ENCODE measurements at places on chromosomes 1 and 21.

DNA sequence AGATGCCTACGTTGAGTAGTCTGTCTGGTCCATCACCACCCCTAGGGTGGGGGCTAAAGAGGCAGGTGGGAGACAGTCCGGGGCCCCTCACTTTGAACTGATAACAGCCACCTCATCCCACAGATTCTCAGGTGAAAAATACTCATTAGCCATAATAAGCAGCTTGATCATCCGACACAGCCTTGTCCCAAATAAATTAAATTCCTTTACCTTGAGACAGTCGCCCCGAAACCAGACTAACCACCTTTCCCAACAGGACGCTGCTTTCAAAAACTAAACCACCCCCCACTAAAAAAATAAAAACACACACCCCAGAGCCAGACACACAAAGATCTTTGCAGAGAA lies 103.3 kb downstream of the CASZ1 start:
- DNase-seq = no peak

DNA sequence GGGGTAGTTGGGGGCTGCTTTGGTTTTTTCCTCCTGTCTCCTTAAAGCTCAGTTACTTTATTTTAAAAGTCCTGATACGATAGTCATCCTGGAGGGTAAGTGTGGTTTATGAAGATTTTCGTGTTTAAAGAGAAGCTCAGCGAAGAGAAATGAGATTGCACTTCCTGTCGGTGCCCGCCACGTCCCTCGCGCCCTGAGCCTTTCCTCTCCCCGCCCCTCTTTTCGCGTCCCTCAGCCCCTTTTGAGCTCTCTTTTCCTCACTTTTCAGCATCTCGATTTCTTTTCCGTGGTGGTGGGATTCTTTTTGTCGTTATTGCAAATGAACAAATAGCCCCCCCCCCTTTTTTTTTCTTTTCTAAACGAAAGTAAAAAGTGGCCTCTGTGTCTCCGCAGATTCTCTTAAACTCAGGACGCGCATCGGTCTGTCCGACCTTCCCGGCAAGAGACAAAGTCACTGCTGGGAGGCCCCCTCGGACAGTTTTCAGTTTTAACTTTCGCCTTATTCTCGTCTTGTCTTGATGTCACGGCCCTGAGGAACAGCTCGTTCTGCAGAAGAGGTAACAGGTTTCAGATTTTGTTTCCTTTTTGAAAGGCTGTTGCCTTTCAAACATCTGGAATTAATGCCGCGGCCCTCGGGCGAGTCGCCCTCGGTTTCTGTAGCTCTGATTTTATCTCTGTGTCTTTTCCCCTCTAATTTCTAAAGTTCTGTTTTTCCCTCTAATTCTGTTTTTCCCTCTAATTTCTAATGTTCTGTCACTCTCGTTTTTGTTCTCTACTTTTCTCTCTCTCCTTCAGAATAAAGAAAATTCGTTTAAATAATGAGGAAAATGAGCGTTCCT lies 1.0 kb upstream of the DMRTA2 start:
- DNase-seq = no peak

GRCh38 chr1:215416497-215416896 lies 150.6 kb upstream of the KCTD3 start:
- DNase-seq = no peak

DNA sequence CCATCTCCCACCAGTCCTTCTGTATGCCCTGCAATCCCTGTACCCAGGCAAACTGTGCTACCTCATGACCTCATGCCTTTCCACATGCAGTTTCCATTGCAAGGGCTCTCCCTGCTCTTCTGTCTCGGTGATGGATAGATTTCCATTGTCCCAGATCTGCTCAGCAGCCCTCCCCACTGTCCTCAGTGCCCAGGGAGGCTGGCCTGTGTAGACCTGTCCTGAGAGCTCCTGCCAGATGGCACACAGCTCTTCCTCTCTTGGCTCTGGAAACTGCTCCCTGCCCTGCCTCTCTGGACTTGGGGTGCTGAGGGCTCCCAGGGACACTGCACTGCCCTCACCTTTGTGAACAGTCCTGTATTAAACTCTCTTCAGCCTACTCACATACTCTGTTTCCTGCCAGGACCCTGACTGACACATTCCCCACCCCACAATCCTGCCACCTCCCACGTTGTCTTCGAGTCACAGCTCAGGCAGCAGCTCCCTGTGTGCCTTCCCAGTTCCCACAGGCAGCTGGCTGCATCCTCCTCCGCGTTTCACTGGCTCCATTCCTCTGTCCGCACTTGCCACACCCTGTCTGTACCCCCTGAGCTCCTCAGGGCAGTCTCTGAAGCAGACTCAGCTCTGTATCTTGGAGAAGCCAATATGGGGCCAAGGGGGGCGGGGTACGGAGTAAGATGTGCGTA lies 57.0 kb downstream of the SPATA46 start:
- no peak for DNase-seq

GRCh38 chr1:182149411-182149965 lies 88.0 kb upstream of the ZNF648 start:
- no peak for DNase-seq
